ENCODE measurements at places on chromosomes 13 and 19. TPM values are rescaled to one million over a fixed set of nuclear protein-coding genes. Genes with fewer than 3 reads are reported as not detected.

Gene COX7A1
- not detected for total RNA-seq

Gene CNMD
- not detected for total RNA-seq

Gene HCN2
- 33.5 TPM for total RNA-seq

Gene NLRP11
- not detected for total RNA-seq

Gene AP1M2
- total RNA-seq = 36.5 TPM

Gene KLC3
- total RNA-seq = 0.74 TPM

Gene LYL1
- 0.45 TPM for total RNA-seq

Gene TMEM38A
- 1.7 TPM for total RNA-seq

Data from A549 treated with DMSO at 1 μM for 4 hours (cell line).